ENCODE measurements at places on chromosomes 2 and 18.

DNA sequence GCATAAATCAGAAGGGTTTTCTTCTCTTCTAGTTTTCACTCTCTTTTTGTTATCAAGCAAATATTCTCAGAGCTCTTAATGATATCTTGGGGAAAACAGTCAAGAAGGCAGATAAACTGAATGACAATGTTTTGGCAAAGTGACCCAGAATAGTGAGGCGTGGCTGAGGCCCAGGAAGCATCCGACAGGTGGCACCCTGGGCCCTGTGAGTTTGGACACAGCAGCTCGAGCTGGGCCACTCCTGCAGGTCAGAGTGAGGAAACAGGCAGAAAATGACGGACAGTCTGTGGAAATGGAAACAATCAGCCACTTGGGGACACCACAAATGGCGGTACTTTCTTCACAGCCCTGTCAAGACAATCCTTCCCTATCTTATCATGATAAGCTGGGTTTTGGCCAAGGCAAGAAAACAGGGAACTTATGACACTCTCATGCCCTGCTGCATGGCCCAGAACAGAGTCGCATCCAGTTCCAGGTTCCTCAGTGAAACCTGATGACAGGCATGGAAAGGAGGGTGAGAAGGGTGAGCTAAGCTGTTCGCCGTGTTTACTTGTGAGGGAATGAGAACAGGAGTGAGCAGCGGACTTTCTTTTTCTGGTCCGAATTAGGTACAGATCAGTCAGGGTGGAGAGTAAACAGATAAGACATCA lies 32.1 kb downstream of the MRPL44 start:
- DNase-seq, result peak; percentile 42

DNA sequence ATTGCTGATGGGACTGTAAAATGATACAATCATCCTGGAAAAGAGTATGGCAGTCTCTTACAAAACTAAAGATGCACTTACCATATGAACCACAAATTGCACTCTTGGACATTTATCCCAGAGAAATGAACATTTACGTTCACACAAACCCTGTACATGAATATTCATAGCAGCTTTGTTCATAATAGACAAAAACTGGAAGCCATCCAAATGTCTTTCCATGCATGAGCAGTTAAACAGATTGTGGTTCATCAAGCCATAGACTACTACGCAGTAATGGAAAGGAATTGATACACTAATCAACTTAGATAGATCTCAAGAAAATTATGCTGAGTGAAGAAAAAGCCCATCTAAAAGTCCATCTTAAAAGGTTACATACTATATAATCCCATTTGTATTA lies 156.1 kb upstream of the SLC39A10 start:
- no peak for DNase-seq

DNA sequence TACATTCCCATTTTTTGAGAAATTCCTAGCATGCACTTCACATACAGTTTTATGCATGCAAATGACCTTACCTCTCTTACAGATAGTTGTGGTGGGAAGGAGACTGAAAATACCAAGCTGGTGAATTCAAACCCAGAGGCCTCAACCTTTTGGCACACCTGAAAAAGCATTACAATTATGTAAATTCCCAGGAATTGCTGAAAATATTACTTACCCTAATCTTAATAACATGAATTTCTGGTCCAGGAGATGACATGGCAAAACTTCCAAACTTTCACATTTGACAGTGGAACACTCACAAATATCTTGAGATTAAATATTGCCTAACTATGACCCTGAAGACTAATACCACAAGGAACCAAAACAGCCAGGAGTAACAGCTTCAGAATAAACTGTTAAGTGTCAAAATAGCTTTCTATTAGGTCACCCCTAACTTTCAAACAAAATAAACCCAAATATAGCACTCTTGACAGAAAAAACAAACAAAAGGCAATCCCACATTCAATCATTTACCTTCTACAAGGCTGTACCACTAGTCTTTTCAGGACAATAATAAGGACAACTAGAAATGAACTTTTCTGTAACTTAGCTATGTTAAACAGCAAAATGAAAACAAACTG lies 10.9 kb upstream of the PEX13 start:
- DNase-seq, result peak; percentile 10

DNA sequence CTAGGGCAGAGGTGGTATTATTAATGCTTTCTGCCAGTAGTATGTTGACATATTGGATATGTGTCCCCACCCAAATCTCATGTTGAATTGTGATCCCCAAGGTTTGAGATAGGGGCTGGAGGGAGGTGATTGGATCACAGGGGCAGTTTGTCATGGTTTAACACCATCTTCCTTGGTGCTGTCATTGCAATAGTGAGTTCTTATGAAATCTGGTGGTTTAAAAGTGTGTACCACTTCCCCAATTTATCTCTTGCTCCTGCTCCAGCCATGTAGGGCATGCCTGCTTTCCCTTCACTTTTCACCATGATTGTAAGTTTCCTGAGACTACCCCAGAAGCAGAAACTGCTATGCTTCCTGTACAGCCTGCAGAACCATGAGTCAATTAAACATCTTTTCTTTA lies 47.1 kb upstream of the THSD7B start:
- no peak for DNase-seq
